Left lung (tissue), 14 donors: ENCODE measurements at places on chromosomes 5 and 9.
A peak's percentile ranks its signal among the peaks of the same experiment; 100 is the strongest.

- DNase-seq, result no peak
These were observed 46.6 kb upstream of the NPR3 start for GRCh38 chr5:32664523-32664922.

DNA sequence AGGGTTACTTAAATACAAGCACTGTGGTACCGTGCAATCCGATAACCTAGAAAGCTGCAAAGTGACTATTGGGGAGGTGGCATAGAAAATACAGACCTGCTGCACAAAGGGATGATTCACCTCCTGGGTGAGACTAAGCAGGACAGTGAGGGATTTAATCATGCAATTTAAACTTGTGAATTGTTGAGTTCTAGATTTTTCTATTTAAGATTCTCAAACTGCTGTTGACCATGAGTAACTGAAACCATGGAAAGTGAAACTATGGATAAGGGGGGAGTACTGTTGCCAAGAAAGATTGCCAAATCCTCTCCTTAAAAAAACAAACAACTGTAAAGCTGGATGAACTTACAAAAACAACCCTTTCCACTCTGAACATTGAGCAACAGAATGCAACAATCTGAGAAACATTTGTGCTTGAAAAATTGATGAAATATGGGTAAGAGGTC is 61.5 kb upstream of the NUDT12 start:
- DNase-seq, result peak; percentile 72

DNA sequence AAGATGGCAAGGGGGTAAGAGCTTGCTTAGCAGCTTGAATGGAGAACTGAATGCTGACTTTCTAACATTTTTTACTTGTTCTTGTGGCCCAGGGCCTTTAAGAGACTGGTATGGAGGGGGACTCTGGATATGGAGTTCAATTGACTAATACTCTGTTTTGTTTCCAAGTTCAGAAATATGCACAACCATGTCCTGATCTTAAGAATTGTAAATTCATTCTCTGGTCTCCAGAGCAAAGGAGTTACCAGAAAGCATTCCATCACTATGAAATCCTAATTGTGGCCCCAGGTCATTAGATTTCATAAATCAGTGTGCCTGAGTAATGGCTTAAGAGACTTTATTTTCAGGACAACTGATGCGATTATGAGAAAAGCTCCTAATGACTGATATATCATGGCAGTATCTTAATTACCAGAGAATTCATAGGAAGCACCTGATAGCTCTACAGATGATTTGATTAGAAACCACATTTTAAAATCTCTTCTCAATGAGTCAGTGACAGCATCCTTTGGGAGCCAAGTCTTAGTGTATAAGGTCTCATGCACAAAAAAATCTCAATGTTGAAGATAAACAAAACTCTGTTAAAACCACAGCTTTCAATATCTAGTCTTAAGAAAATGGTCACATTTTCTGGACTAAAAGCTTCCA is 613.6 kb upstream of the KLF4 start:
- no peak for DNase-seq

GRCh38 chr9:5429873-5430564 is 7.7 kb downstream of the PLGRKT start:
- DNase-seq, result no peak

DNA sequence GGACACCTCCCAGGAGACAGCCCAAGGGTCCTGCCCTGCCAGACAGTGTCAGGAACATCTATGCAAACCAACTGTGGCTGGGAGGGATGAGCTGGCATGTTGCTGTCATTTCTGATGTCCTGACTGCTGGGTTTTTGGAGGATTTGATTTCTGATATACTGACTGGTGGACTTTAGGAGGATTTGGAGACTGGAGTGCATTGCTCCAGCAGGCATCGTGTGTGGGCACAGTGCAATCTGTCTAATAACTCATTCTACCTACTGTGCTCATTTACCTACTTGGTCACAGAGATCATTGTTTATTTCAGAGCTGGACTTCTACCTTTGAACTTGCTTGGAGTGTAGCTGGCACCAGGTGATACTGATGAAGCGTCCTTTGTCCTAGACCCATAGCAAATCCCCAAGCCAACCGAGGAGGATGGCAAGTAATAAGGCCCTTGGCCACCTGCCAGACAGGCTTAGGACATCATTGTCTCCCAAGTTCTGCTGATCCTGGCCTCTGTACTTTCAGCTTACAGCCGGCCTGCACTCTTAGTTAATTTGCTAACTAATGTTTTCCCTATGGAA is 124.3 kb upstream of the ICE1 start:
- no peak for DNase-seq

DNA sequence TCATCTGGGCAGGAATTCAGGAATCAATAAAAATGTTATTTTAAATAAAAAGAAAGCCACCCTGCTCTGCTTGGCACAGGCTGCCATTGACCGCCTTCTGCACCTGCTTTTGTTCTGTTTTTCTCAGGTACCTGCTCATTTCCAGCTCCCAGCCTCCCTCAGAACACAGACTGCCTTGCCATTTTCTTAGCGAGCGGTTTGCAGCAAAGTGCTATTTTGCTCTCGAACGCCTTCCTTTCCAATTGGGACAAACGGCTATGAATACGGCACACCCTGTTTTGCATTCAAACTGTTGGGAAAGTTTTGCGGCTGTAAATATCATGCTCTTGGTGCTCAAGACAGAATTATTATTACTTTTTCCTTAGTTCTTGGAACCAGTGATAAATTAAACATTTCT is 25.1 kb upstream of the FCN1 start:
- DNase-seq, result no peak

GRCh38 chr9:70405808-70406433 is 8.5 kb downstream of the KLF9 start:
- no peak for DNase-seq

- no peak for DNase-seq
These were observed 89.8 kb downstream of the NUDT12 start for GRCh38 chr5:103472830-103473229.

- no peak for DNase-seq
These were observed 110.9 kb downstream of the KCNIP1 start for GRCh38 chr5:170614720-170615119.

- no peak for DNase-seq
These were observed 86.3 kb downstream of the S1PR3 start for GRCh38 chr9:89077519-89077918.

GRCh38 chr5:113273948-113274347 is 160.8 kb downstream of the TSSK1B start:
- DNase-seq, result no peak

- peak; percentile 68 for DNase-seq
These were observed 12.8 kb upstream of the TSSK1B start for GRCh38 chr5:113447498-113448050.

DNA sequence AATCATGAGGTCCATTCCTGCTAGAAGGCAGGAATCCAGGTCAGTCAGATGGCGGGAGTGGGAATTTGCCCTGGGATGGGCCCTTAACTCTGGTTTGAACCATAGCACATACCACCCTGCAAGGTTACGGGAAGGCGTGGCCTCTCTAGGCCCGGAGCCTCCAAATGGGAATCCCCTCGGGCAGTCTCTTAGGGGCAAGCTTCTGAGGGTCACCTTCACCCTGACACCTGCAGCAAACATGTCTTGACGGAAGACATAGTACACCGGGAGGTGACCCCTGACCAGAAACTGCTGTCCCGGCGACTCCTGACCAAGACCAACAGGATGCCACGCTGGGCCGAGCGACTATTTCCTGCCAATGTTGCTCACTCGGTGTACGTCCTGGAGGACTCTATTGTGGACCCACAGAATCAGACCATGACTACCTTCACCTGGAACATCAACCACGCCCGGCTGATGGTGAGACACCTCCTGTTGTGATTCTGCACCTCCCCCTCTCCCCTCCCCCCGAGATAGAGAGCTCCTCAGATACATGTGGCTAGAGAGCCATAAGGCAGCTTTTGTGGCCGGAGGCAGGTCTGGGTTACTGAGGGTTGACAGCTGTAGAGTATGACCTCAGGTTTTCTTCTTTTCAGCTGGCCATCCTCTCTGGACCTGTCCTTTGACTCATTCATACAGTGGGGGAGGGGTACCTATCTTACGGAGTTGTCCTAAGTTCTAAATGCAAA is 957 bp downstream of the PRELID1 start:
- DNase-seq, result no peak

- DNase-seq, result peak; percentile 87
These were observed at the start of gene PRRT1B for GRCh38 chr9:131545003-131545785. PRRT1B (plus strand) TSS chr9:131545523; CDS start chr9:131545616, 93 bp downstream.

GRCh38 chr9:35026671-35027070 is 37.1 kb downstream of the DNAJB5 start:
- no peak for DNase-seq

- DNase-seq, result peak; percentile 69
These were observed 128.1 kb downstream of the FBXO38 start for GRCh38 chr5:148511810-148512347.

- DNase-seq, result peak; percentile 24
These were observed 260.3 kb upstream of the RPS23 start for GRCh38 chr5:82538339-82539034.

DNA sequence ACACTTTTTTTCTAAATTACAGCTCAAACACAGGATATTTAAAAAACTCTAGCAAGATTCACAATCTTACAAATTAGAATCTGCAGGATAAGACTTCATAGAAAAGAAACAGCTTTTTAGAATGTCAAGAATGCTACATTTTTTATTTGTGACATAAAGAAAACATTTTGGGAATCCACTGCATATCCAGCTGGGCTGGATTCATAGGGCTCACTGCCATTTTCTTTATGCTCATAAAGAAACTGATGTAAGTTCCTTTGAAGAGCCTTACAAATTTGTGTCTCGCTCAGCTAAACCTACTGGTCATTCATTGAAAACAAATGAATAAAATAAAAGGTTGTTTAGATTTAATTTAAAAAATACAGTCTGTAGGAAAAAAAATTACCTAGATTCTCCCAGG is 332.3 kb downstream of the TRPM3 start:
- DNase-seq, result no peak

DNA sequence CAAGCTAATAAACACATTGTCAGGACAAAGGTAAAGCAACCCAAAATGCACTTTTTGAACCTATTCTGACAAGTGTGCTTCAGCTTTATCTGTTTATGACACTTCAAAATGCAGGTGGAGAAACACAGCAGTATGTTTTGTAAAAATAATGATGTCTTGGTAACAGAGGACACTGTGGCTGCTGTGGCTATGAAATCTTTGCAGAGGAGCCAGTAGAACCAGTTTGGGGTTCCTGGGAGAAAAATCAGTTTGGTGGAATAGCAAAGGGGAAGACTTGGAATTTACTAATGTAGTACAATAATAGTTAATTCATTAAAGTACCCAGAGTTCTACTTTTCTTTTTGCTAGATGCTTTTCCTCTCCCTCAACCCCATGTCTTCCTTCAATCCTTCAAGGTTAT is 40.6 kb downstream of the SIL1 start:
- DNase-seq, result no peak

DNA sequence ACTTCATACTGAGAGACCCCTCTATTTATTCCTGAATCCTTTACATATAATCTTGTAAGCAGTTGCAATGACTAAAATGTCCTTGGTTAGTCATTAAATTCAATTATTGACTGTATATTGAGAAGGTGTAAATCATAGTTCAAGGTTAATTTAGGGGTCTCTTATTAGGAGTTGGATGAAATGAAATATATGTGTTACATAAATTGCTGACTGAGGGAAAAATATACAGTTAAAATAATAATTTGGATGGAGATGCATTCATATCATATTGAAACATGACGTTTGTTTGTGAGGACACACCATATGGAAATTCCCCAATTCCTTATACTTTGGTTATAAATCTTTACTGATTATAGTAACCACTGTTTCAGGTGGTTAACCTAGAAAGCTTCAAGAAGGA is 430.6 kb downstream of the PDE4D start:
- no peak for DNase-seq

DNA sequence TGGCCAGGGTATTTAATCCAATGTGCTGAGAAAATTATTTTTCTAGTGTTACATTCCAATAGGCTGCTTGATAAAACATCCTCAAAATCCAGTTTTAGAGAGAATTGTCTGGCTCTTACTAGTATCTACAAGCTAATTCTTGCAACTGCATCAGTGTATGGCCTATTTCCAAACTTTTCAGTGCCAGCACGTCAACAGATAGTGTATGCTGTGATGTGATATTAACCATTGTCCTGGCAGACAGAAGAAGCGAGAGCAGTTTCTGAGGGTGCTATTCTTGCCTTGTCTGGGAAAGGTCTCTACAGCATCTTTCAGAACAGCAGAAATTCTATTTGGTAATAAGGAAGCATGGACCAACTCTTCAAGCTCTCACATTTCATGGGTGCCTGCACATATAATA is 174.2 kb upstream of the CDH12 start:
- DNase-seq, result no peak

GRCh38 chr5:94833851-94834250 is 215.4 kb downstream of the SLF1 start:
- no peak for DNase-seq

DNA sequence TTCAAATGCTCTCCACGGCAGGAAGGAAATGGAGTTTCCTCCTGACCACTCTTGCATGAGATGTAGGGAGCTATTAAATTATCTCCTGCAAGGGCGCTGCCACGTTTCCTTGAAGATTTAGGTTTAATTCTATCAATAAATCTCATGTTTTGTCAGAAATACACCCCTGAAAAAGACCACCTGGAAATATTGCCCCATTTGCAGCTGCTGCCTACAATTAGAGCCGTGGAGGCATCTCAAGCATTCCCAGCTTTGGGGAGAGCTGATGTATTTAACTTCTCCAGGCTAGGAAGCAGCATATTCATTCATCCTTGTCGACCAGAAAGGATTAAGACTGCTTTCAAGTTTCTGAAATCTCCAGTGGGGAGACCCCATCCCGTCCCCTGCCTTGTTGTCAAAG is 40.5 kb downstream of the CCNJL start:
- DNase-seq, result no peak

DNA sequence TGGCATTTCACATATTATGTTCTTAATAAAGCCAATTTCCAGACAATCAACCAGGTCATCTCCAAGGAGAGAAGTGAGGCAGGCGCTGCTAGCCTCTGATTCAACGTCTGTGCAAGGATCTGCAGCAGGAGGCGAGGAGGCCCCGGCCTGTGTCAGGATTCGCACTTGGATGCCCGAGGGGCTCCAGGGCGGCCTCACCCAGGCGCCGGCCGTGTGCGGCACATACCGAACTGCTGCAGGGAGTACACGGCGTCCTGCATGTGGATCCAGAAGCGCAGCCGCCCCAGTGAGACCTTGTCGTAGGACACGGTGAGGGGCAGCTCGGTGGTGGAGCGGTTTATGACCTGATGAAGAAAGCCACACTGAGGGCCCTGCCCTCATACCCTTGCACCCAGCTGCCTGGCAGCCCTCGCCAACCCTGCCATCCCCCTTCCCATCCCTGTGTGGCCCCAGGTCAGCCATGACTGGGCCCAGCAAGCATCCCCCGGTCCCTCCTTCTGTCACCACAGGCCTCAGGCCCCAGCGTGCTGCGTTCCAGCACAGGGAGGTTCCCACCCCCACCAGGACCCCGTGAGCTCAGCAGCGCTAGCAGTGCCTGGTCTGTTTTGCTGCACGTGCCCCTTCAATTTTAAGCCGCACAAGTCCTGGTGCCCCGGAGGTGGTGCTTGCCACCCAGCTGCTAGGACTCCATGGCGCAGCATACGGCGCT is 9.9 kb downstream of the CLPTM1L start:
- no peak for DNase-seq

- DNase-seq, result peak; percentile 26
These were observed 217.3 kb downstream of the LRRC70 start for GRCh38 chr5:62795926-62796325.
